CD4-positive, alpha-beta T cell treated with Interleukin-15 for 4 hours (primary cell): ENCODE measurements at places on chromosomes 11 and 22.

DNA sequence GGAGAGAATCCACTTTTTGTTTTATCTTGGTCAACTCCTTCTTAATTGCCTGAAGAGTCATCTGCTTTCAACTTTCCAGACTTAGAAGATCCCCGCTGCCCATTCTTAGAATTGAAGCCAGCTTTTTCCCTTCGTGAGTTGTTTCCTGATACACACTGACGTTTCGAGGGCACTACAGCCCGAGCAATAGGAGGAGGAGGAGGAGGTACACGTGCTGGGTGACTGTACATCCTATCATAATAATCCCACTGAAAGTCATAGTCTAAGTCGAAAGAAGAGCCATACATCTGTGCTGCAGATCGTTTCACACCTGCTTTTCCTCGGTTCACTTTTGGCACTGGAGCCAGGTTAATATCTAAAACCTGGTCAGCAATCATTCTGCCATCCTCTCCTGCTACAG, 606.1 kb downstream of the DLG2 start:
- no peak for DNase-seq

DNA sequence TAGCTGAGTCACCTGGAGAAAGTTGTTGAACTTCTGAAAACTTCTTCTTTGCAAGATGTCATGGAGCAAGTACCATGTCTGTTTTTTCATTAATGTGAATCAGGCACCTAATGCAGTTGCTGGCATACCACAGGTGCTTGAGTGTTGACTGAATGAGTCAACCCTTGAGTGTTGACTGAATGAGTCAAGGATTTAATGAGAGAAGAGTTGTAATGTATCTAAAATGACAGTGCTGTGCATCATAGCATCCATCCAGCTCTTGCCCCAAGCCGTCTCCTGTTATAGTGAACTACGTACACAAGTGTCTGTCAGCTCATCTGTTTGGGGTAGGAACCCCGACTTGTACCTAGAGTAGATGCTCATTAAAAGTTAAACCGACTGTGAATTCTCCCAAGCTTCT, 93.1 kb downstream of the CWC15 start:
- DNase-seq: no peak

DNA sequence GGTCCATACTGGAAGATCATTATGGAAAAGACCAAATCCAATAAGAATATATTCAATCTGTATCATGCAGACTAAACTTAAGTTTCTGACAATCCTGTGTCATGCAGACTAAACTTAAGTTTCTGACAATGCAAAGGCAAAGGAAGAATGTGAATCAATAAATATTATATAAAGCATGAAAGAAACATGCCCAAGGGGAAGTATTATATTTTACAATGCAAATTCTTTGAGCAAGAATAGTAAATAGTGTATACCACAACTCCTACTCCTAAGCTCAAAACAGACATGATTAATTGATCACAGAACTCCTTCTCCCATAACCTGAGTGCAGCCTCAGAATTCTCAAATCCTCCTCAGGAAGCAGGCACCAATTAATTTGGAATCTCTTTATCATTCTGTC, 71.3 kb upstream of the BDNF start:
- no peak for DNase-seq

DNA sequence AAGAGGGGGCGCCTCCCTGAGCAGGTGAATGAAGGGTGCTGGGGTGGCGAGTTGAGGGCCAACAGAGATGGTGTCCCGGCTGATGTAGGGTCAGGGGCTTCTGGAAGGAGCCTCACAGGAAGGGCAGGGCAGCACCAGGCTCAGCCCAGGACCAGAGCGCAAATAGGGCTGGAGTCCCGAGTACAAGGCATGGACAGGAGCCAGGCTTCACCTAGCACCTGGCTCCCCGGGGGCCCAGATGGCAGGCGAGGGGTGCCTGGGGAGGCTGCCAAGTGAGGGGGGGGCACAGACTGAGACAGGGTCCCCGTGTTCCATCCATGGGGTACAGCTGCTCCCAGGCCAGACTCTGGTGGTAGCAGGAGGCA, 105.8 kb downstream of the KCNQ1 start:
- DNase-seq: no peak

- no peak for DNase-seq
Measured at GRCh38 chr11:109048098-109048497, 373.9 kb upstream of the C11orf87 start.
